ENCODE measurements at places on chromosomes 16 and 17.
A peak's percentile ranks its signal among the peaks of the same experiment; 100 is the strongest.

GRCh38 chr16:10957771-10958482, 13.6 kb downstream of the CLEC16A start:
- peak; percentile 53 for DNase-seq

GRCh38 chr17:74332763-74333283, 6.8 kb downstream of the KIF19 start:
- DNase-seq: no peak

DNA sequence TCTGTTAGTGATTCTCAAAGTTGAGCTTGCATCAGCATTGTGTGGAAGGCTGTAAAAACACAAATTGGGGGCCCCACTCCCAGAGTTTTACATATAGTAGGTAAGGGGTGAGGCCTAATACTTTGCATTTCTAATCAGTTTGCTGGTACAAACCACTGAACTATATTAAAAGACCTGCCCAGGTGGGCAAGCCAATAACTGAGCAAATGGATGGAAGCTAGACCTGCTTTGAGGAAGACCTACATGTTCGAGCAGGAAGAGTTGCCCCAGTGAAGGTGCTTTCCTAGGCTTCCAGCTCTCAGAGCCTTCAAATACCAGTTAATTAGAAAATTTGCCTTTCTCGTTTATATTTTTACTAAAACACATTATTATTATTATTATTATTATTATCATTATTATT, 56.8 kb downstream of the OTOA start:
- no peak for DNase-seq

DNA sequence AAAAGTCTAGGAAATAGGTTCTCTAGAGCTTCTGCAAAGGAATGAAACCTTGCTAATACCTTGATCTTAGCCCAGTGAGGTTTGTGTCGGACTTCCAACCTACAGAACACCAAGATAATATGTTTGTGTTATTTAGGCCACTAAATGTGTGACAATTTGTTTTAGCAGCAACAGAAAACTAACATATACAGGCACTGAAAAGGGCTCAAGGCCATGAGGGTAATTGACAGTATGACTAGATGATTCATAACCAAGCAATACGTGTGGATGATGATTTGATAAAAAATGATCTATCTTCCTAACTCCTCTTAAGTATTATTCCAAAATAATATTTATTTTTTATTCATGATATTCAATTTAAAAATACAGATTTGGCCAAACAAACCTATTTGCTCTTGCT, 27.7 kb upstream of the MED13 start:
- no peak for DNase-seq

DNA sequence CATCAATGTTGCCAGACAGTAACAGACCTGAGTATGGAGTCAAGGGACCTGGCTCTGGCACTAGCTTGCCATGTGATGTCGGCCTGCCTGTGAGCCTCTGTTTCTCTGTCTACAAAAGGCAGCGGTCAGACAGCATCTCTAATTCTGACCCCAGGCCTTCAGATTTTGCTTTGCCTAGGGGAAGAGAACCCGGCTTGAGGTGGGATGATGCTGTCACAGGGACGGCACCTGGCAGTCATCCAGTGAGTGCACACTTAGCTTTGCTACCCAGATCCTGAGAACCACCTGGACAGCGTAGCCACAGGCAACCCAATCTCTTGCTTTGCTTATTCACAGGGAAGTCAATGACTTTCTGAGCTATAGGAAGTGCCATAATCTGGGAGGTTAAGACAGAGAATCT, 135.2 kb upstream of the SALL1 start:
- DNase-seq: no peak

- DNase-seq: peak; percentile 76
Measured at GRCh38 chr16:51392521-51393187, 241.6 kb upstream of the SALL1 start.

DNA sequence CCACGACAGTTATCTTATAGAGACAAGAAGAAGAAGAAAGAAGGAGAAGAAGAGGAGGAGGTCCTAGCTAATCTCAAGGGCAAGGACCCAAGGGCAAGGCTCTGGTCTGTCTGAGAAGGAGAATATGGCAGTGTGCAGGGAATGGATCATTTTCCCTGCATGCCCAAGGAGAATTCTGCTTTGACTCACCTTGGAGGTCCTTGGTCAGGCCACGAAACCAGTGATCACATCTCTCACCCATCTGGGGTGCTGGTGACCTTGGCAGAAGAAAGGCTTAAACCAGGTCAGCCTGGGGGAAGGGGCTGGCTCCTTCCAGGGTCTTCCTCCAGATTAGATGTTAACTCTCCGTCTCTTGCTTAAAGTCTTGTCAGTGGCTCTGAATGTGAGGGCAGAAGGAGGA, 1.6 kb upstream of the FMNL1 start:
- no peak for DNase-seq

DNA sequence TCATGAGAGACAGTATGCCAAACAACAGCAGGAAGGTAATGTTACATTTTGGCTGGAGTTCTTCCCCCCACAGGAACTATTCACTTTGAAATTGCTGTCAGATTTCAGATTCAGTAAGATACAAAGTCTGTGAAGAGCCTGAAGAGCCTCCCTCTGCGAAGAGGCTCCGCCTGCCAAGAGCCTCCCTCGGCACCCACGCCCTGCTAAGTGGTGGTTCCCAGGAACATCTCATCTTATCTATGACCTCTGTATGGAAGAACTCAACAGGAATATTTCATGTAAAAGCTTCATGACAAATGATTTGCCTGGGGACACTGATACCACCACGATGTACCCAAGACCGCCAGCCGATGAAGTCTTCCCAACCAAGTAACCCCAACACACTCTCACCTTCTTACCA, 3.2 kb downstream of the ZC3H7A start:
- DNase-seq: no peak
